ENCODE measurements at places on chromosomes 3 and 15.

- DNase-seq = no peak
Observed at GRCh38 chr3:40871394-40871793, 327.9 kb upstream of the CTNNB1 start.

DNA sequence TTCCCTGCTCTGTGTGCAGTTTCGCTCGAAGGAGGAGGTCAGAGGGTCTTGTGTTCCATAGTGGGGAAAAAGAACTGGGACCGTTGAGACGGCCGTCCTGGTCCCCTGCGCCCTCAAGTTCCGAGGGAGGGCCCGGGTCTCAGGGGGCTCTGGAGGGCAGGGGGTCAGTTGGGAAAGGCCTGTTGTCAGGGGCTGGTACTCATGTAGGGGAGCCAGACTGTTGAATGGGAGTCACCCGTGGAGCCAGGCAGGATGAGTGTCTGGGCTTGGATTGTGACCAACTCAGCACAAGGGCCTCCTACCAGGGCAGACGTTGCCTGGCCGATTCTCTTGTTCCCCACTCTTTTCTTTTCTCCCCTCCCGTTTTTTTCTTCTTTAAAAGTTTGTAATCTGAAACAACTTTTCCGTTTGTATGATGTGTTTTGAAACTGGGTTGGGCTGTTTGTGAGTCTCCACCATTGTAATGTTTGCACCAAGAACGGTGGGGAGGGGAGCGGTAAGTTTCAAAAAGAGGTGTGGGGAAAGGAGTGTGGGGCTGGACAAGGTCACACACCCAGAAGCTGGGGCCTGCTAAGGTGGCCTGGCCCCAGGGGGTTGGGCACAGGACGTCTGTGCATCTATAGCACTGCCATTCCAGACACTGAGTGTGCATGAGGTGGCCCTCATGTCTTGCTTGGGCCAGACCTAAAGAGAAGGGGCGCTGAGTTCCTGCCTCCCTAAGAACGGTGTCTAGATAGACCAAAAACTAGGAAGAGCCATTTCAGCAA is 1.1 kb downstream of the CMTM7 start:
- peak; percentile 64 for DNase-seq

- no peak for DNase-seq
Observed at GRCh38 chr3:40637906-40638305, 113.1 kb downstream of the ZNF621 start.

DNA sequence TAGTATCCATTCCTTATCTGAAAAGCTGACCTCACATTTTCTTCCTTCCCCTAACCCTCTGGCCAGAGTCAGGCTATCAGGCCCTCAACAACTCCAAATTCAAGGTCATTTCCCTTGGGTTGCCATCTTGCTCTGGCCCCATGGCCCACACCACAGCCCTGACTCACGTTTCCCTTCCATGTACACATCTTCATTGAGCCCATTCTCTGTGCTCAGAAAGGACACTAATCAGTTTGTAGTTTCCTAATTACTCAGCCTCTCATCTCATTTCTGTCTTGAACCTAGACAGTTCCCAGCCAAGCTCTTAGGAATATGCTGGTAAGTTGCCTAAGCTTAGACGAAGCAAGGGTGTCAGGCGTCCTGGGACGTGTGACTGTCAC is 14.9 kb downstream of the TGM5 start:
- DNase-seq = no peak

- DNase-seq = no peak
Observed at GRCh38 chr3:172607305-172608121, 84.3 kb upstream of the TNFSF10 start.

- DNase-seq = no peak
Observed at GRCh38 chr3:22581007-22581406, 622.1 kb upstream of the UBE2E2 start.

DNA sequence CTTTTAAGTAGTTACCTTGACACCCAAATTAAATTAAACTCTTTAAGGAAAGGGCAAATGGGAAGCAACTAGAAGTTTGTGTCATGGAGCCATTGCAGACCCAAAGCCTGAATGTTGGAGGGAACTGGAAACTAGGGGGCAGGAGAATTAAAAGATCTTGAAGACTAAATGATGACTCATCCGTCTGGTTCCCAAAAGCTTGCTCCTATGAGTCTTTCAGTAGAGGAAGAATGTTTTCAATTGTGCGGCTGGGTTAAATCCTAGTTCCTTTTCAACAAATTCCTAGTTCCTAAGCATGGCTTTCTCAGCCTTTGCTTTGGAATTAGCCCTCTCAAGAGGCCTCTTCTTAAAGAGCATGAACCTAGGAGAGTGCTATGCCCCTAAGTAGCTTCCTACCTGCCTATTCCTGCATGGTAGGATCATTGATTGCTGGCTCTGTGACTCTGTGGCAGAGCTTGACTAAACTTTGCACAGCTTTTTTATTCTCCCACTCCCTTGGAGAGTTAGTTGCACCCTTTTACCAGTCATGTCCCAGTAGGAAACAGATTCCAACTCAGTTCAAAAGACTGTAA is 17.7 kb downstream of the CLEC3B start:
- no peak for DNase-seq

DNA sequence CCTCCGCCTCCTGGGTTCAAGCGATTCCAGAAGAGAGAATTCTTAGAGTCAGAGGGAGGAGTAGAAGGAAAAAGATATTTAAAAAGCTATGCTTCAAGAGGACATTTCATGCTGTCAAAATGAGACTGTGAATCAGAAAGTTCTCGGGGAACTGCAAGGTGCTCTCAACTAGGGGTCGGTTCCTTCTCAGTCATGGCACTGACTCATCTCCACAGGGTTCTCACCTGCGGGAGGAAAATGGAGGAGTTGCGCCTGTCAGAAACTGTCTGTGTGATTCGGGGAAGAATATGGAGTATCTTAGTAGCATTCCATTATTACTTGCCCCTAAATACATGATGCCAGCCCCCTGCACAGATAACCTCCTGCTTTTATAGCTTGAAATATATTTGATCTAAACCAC is 47.4 kb downstream of the APH1B start:
- DNase-seq = no peak

DNA sequence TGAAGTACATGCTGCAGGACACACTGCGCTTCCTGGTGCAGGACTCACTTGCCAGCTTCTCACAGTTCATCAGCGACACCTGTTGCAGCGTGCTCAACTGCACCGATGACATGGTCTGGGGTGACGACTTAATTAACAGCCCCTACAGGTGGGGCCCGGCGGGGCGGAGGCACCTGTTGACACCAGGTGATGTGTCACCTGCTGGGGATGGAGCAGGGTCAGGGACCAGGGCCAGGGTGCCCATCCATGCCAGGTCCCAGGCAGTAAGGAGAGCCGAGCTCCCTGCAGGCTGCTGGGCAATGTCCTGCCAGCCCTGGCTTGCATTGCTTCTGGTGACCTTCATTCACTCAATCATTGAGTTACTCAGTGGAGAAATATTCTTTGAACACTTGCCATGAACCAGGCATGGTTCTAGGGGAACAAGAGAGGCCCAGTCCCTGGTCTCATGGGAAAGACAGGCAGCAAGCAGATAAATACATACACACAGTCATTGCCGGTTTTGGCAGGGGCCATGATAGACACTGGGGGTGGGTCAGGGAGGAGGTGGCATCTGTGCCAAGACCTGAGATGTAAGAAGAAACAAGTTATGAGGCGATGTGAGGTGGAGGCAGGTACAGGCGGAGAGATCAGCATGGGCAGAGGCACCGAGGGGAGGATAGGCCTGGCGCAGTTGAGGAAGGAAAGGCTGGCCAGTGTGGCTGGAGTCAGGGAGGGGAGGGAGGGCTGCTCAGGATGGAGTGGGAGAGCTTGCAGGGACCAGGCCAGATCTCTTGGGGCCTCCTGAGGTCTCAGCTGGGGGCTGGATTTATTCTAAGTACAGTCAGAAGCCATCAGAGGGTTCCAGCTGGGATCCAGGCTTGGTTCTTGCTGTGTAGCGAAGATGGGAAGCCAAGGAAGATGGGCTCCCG is 30.8 kb downstream of the DNAH1 start:
- peak; percentile 6 for DNase-seq

DNA sequence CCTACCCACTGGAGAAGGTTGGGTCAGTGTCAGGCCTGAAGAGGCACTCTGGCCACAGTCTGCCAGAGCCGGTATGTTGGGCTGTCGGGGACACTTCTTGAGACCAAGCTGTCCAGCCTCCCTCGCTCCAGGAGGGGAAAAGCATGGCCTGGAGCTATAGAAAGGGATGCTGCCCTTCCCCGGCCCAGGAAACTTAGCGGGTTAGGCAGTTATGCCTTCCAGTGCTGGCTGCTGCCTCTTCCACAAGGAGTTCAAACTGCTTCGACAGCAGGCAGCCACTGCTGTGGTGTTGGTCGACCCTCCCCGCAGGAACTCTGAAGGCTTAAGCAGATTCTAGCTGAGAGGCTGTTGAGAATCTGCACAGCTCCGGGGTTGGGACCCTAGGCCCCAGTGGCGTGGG is 819.4 kb downstream of the DIPK2A start:
- no peak for DNase-seq

DNA sequence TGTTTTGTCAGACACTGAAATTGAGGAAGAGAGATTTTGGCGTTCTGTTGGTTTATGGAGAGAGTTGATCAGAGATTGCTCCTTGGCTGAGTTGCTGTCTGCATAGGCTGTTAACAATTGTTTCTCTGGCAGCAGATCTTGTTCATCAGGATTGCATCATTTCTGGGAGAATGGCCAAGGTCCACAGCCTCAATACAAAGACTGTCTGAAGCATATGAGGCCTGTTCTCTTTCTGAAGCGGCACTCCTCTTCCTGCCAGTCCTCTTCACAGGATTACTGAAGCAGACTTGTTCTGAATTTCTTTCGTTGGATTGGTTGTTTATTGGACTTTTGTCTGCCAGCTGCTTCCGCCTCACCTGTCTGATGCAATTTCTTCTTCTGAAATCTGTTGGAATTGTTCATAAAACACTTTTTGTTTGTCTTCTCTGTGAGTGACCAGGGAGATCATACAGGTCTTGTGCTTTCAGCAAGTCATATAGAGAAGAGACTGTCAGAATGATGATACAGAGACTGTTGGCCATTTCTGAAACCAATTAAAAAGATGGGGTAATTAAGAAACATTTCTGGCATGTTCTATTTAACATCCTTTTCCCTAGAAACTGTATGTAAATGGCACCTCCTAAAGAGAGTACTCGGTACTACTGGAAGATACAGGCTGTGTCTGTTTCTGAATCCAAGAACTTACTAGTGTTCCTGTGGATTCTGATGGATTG is 25.5 kb downstream of the SETD5 start:
- DNase-seq = peak; percentile 99

DNA sequence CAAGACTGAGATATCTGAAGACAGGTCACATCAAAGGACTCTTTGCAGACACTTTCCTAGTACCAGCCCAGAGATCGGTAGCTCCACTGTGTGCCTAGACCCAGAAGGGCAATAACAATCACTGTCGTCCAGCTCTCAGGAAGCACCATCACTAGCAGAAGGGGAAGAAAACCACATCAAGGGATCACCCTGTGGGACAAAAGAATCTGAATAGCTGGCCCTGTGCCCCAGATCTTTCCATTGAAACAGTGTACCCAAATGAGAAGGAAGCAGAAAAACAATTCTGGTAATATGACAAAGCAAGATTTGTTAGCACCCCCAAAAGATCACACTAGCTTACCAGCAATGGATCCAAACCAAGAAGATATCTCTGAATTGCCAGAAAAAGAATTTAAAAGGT is 404.4 kb upstream of the NECTIN3 start:
- DNase-seq = no peak

- no peak for DNase-seq
Observed at GRCh38 chr3:48897460-48898376, 964 bp downstream of the SLC25A20 start.

DNA sequence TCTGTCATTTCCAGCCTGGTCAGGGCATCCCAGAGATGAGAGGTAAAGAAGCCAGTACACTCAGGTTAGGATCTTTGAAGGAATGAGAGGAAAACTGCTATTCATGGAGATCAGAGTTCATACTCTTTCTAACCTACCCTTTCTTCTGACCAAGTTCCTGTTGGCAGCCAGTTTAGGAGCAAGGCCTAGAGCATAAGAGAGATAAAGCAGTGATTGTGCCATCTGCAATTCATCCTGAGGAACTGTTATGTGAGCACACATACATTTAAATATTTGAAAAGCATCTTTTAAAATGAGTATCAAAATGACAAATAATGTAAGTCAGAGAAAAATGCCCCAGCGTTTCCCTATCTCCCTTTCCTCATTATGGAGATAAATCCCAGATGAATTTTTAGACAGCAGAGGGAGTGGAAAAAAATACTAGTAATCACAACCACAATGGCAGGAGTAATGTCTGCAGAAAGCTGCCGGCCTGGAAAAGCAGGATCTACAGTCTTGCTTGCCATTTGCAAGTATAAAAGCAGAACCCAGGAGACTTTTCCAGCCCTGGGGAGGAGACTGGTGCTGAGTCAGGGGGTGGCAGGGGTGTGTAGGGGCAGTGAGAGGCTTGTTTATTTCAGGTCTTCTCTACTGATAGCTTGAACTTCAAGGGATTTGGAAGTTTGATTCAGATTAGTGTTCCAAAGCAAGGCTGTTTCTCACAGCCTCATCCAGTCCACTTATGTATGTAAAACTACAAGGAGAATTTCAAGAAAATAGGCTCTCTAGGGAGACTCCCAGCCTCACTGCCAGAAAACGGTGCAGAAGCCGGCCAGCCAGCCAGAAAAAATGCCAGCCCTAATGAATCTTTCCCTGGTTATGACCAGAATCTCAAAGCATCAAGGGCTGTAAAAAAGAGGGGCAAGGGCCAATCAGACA is 1052.4 kb downstream of the TUSC7 start:
- DNase-seq = peak; percentile 25

GRCh38 chr3:153633407-153633806 is 471.4 kb downstream of the RAP2B start:
- no peak for DNase-seq

DNA sequence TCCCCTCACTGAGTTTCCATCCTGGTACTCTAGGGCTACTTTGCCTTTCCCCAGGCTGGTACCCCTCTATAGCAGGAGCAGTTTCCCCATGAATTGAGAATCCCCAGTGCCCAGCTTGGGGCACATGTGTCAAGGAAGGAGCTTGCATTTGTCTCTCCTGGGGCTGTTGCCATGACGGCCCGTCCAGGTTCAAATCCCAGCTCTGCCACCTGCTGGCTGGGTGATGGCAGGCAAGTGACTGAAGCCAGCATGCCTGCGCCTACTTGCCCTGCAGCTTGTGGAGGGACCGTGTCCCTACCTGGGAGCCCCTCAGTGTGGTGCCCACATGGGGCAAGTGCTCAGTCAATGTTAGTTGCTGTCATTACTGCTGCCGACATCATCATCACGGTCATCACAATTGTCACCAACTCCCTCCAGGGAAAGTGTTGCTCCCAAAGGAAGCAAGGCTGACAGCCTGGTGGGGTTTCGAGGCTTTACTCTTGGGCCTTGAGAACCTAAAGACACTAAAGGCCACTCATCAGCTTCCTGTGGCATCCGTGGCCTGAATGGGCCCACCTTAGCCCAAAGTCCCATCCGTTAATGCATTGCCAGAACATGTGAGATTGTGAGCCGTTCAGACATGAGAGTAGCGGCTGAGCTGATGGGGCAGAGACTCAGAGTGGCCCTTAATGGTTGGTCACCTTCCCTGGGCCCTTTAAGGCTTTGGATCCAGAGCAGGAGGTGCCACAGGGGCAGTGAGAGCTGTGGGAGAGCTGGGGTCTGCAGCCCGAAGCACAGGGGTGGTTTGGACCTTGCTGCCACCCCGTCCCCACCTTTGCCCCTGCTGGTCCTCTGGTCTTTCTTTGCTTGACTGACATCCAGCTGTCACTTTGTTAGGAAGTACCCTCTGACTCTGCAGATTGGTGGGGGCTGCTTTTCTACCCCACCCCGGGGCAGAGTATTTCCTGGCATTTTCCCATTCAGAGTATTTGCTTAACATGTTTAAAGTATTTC is 144.4 kb downstream of the DNAJB8 start:
- no peak for DNase-seq
